H54 (cell line): ENCODE measurements at places on chromosomes 5 and 9.
A peak's percentile ranks its signal among the peaks of the same experiment; 100 is the strongest.

GRCh38 chr5:35004200-35004599 is 43.5 kb downstream of the AGXT2 start:
- DNase-seq: no peak

DNA sequence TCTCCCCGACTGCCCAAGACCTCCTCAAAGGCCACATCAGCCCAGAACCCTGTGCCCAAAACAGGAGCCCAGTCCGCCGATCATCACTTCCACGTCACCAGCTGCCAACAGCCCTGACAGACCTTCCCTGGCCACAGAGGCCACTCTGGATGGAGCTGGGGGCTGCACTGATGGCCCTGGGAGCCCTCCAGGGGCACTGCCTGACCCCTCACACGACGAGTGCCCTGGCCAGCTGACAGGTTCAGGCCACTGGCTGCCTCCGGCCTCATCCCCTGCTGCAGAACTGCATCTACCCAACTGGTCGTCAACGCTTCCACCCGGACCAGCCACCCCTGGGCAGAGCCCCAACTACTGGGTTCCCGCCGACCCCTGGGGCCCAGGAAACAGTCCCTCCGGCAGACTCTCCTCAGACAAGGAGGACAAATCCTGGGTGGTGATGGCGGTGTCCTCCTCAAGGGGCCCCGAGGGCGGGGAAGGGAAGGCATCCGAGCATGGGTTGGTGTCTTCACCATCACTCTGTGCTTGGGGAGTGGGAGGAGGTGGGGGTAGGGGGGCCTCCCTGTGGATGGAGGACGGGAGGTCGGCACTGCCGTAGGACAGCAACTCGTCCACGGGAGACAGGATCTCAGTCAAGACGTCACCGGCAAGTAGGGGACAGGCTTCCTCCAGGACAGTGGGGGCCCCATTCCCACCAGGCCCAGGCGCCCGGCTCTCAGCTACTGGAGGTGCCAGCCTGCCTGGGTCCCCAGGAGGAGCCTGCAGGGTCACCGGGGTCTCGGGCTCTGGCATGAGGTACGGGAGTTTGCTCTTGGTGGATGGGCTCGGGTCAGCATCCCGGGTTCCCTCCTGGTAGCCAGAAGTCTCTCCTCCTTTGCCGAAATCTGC is 7.9 kb upstream of the QSOX2 start:
- no peak for DNase-seq

DNA sequence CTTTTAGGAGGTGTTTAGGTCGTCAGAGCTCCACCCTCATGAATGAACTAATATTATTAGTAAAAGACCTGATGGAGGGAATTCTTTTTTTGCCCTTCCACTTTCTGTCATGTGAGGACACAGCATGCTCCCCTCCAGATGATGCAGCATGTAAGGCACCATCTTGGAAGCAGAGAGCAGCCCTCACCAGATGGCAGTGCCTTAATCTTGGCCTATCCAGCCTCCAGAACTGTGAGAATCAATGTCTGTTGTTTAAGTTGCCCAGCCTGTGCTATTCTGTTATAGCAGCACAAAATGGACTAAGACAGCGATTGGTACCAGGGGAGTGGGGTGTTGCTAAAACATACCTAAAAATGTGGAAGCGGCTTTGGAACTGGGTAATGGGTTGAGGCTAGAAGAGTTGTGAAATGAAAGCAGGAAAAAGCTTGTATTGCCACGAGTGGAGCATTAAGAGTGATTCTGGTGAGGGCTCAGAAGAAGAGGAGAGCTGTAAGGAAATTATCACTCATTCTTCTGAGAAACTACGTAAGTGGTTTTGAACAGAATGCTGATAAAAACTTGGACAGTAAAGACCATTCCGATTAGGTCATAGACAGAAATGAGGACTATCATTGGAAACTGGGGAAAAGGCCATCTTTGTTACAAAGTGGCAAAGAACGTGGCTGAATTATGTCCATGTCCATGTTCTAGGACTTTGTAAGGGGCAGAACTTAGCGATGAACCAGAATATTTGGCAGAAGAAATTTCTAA is 28.6 kb downstream of the PTPDC1 start:
- no peak for DNase-seq

DNA sequence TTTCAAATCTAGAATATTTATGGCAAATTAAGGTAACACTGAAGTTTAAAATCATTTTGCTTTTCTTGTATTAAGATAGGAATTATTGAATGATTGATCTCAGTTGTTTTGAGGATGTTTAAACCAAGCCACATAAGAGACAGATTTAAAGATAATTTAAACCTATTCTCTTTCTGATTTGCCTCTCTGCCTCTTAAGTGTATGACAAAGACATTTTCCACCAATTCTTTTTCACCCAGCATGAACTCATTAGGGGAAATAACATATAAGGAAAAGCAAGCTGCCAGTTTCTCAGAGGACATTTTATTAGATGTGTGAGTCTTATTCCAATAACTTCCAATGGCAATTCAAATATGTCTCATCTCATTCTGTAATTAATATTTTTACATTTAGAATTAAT is 568.3 kb upstream of the MEF2C start:
- DNase-seq: no peak

- DNase-seq: peak; percentile 68
Observed at GRCh38 chr9:109251080-109251775, 69.6 kb downstream of the EPB41L4B start.

DNA sequence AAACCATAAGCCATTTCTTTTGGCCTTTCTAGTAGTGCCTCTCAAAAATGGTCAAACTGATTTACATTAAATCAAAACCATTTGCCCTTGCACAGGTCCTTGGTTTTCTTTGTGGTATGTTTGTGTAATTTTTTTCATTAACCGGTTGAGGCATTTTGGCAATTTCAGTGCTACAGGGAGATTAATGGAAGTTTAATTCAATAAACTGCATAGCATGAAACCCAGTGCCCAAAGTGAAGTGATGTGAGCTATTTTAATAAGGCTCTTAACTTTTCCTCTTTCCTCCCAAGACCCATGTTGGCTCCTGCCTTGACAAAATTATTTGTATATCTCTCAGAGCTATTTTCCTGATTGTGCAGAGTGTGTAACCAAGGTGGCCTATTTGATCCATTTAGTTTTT is 326.2 kb upstream of the SEMA6A start:
- no peak for DNase-seq

DNA sequence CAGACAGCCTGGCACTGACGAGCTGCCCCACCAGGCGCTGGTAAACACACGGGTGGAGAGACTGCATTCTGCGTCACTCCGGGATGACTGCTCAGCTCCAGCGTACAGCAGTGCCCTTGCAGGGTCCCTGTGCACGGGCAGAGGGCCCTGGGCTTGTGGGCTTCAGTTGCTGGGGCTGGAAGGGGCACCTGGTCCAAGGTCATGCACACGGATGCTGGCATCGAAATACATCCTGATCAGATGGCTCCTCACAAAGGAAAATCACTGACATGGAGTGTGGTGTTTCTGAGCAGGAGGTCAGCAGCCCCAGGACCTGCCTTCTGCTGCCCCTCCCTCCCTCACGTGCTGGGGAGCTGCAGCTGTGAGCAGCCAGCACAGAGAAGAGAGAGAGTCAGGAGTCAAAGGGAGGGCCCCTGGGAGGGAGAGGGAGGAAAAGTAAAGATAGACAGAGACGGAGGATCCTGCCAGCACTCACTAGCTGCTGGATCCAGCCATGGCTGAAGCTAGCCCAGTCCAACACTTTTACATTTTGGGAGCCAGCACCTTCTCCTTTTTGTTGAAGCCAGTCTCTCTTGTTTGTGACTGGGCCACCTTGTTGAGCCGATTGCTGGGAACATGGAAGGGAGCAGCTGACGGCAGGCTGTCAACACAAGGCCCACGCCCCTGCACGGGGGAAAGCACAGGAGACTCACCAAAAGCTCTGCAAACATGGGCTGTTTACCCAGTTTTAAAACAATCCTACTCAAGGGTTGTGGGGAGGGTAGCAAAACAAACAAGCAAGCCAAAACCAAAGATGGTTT is 166.5 kb upstream of the PHYKPL start:
- DNase-seq: no peak

GRCh38 chr9:114852050-114852594 is 46.3 kb upstream of the TNFSF15 start:
- DNase-seq: no peak

DNA sequence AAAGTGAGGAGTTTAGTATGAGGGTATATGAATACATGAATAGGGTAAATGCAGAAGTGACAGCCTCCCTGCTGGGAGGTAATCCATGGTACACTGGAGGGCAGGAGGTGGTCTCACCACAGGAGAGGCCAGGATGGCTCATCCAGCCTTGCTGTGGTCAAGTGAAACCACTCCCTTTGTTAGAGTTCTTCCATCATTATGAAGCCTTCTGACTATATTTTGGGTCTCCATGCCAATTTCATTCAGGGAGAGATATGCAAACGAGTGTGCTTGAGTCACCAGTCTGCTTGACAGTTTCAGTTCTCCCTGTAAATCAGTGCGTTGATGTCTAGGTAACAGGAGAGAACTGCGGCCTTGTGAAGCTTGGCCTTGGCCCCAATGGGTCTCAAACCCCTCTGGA is 16.4 kb downstream of the PPP3R2 start:
- DNase-seq: no peak
